MM.1S (cell line): ENCODE measurements at places on chromosomes 1 and 21.

DNA sequence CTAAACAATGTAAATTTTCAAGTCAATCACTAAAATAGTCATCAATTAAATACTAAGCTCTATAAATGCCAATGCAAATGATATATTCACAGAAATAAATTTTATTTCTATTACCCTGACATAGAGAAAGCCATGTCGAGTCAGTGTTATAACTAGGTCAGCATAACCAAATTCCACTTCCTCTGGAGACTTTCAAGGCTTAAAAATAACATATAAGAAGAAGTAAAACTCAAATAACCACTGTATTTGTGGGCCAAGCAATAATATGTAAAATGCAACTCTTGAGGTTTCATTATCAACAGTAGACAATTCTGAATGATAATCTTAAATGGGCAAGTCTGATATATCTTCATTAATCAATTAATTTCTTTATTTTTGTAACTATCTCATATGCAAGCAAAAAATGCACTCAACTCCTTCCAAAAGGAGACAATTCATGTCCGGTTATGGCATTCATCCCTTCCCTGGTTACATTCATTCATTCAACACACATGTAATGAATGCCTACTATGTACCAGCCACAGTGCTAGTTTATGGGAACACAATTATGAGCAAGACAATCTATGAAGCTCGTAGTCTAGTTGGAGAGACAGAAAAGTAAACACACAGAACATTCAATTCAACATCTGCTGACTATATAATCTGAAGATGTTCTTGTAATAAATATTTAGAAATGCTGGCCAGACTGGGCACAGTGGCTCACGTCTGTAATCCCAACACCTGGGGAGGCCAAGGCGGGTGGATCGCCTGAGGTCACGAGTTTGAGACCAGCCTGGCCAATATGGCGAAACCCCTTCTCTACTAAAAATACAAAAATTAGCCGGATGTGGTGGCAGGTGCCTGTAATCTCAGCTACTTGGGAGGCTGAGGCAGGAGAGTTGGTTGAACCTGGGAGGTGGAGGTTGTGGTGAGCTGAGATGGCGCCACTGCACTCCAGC is 37.1 kb upstream of the CAP1 start:
- DNase-seq: peak; percentile 70

DNA sequence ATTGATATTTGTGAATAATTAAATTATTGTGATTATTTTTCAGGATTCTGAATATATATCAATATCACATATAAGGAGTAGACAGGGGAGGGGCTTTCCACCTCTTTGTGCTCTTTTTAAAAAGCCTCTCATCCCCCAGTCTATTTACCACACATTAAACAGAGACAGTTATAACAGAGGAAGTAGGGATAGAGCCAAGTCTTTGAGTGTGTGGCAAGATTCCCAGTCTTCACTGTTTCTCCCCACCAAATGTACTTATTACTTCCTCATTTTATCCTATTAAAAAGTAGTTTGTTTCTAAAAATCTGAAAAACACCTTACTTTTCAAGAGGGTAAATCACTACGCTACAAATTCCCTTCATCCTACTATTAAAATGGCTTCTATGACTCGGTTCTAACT is 46.7 kb downstream of the EPS15 start:
- no peak for DNase-seq

- DNase-seq: no peak
Observed at GRCh38 chr1:241715956-241716355, 63.9 kb downstream of the WDR64 start.

DNA sequence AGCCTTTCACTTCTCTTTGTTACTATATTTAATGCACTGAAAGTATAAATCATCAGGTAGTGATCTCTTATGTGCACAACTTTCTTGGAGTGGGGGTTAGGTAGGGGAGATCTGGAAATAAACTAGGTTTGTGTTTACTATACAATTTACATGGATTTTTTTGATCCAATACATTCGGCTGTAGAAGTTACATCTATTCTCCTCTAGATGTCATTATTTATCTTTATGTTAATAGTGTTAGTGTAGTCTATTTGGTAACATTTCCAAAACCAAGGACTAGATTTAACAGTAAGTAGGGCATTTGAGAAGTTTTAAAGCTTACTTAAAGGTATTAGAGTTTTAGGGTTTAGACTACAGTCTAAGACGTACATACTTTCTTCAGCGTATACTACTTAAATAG is 5.4 kb downstream of the VPS45 start:
- DNase-seq: peak; percentile 63

- DNase-seq: no peak
Observed at GRCh38 chr1:18631496-18632217, 1.0 kb downstream of the PAX7 start.

- DNase-seq: no peak
Observed at GRCh38 chr1:160214481-160215140, 9.4 kb downstream of the PEA15 start.

- no peak for DNase-seq
Observed at GRCh38 chr1:182718311-182718710, 33.9 kb upstream of the RGS8 start.

DNA sequence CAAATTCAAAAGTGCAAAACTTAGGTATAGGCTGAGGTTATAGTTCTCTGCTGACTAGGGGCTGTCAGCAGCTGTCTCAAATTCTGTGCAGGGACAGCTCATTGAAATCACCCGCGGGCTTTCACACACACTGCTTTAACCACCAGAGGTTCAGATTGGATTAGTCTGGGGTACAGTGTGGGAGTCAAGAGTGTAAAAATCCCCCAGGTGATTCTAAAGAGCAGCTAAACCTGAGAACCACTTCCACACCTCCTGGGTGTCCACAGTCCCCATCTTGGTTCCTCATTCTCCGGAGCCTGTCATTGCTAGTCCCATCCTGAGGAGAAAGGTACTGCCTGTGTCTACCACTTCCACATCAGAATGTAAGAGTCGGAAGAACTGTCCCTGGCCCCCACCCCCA is 9.9 kb upstream of the TDRD10 start:
- DNase-seq: no peak

DNA sequence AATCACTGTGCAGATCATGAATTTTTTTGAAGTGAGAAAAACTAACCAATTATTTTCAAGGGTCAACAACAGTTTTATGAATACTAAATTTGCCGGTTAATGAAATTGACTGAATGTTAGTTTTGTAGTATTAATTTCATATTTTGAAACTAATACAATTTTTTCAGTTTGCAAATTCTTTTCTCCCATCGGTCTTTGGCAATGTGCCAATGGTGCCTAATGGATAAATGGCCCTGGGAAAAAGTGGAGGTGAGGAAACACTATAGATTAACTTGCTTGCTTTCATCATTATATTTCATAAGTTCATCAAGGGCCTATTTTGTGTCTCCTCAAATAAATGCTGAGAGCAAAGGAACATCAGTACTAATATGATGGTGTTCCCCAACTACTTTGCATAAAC is 4.1 kb downstream of the C1orf141 start:
- DNase-seq: no peak

- no peak for DNase-seq
Observed at GRCh38 chr1:235953801-235954200, 87.1 kb upstream of the LYST start.

DNA sequence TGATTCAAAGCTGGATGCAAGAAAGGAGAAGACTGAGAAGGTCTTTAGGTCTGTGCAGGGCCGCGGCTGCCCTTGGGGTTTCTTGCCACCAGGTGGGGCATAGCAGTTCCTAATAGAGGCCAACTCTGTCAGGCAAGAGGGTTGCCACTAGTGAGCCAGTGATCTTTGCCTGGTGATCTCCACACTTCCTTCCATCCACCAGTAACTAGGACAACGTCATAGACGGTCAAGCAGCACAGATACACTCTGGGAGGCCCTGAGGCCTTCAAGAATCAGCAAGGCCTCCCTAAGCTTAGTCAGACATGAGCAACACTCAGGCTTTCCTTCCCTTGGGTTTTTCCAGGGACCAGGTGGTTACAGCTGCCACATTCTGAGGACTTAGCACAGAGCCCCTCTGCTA is 32.9 kb upstream of the ATP2B4 start:
- DNase-seq: peak; percentile 64

- peak; percentile 93 for DNase-seq
Observed at GRCh38 chr1:39491146-39491921, at the start of gene BMP8A. Gene BMP8A (plus strand): TSS chr1:39491636. CDS start chr1:39491992, 356 bp downstream.

GRCh38 chr1:203649999-203650836 is 23.6 kb downstream of the ATP2B4 start:
- peak; percentile 93 for DNase-seq
